ENCODE measurements at places on chromosomes 7 and 10.

DNA sequence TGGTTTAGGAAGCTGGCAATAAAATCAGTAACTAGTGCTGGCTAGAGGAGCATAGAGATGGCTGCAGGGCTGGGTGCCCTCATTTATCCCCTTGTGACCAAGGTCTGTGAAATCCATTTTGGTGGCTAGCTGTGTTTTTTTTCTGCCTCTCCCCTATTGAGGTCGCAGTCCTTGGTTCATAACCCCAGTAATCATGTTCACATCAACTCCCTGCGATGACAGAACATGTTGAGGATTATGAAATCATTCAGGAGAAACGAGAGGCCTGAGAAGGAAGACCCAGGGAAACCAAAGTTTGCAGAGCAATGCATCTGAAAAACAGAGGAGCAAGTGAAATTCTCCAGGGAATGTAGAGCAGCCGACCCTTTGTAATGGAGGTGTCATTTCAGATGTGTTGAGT lies 126.9 kb downstream of the TACC2 start:
- no peak for DNase-seq

- no peak for DNase-seq
Measured at GRCh38 chr7:90485734-90486316, 16.4 kb downstream of the PTTG1IP2 start.

- no peak for DNase-seq
Measured at GRCh38 chr10:31034098-31034909, 2.6 kb upstream of the ZNF438 start.

- DNase-seq, result no peak
Measured at GRCh38 chr7:22093001-22093400, 147.3 kb upstream of the CDCA7L start.

- DNase-seq, result no peak
Measured at GRCh38 chr10:44828508-44829142, 82.5 kb upstream of the TMEM72 start.

DNA sequence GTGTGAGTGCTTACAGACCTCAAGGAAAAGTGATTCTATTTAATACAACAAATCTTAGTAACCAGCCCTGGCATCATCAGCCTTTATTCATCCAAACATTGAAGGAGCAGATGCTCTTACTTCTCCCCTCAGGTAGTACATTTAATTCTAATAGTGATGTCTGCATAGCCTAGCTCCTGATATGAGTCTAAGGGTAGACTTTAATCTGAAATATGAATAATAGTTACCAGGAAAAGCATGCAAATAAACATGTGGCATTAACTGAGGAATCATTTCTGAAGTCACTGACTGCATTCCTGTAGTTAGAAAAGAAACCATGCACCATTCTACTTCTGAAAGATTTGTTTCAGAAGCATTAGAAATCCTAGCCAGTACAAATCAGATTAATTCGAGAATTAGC lies 25.7 kb upstream of the LMBR1 start:
- no peak for DNase-seq

GRCh38 chr7:100983451-100984187 lies 14.3 kb downstream of the MUC12 start:
- no peak for DNase-seq

GRCh38 chr7:44390701-44391100 lies 65.3 kb upstream of the CAMK2B start:
- no peak for DNase-seq

DNA sequence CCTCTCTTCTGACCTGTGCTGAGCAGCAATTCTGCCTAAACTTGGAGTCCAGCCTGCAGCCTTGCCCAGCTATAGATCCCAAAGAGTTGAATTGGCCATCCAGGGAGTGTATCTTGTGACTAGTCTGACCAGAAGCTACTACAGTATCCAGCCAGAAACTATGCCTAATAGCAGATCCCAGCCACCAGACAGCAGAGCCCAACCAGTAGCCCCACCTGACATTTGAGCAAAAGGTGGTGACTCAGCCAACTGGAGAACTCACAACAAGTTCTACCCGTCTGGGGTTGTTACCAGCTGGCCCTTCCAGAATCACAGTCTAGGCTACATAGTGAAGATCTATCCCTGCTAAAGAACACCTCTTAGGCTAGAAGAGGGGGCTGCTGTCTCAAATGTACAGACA lies 315.0 kb downstream of the CRPPA start:
- no peak for DNase-seq

DNA sequence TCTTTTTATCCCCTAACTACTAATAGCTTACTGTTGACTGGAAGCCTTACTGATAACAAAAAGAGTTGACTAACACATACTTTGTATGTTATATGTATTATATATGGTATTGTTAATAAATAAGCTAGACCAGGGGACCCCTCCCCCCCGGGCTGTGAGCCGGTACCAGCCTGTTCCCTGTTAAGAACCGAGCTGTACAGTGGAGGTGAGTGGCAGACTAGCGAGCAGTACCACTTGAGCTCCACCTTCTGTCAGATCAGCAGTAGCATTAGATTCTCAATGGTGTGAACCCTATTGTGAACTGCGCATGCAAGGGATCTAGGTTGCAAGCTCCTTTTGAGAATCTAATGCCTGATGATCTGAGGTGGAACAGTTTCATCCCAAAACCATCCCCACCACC lies 377.0 kb downstream of the IPMK start:
- no peak for DNase-seq

DNA sequence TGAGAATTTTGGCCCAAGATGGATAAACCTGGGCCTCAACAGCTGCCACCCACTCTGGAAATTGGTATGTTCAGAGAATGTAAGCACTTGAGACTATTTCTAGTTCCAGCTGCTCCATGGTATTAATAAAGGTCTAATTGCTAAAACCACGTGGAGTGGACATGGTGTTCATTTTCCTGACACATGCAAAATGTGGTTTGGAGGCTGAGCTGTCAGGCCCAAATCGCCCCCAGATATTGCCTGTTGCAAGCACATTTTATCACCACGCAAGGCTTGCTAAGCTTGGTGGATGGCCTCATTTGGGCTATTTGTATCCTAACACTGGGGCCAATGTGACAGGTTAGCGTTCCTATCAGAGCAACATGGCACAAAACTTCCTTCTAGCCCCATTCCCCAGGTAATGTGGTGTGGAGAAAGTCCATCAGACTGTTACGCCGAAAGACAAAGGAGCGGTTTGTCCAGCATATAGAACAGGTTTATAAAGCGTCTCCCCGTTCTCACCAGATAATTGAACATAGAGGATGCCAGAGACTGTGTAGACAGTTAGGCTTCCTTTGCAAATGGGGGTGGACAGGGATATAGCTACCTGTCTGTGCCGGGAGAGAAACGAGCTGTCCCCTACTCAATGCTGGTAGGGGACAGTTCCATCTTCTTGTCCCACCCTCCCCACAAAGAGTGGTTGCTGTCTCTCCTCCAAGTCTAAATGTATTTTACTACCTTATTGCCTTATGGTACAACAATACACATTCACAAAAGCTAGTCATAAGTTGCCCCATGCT lies 78.0 kb upstream of the ANKRD1 start:
- no peak for DNase-seq

DNA sequence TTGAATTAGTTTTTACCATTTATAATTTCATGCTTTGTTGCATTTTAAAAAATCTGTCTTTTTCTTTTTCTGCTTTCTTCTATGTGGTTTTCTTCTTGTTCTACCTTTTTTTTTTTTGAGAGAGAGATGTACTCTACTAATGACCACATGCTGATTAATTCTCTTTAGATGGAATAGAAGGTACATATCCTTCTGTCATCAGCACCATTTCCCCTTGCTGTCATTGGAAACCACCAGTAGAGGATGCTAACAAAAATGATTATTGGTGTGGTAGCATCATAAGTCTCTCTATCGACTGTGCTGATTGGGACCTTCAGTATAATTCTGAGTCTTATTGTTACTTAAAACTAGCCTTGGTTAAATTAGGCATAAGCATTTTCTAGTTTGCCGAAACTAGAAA lies 3.6 kb downstream of the ZEB1 start:
- DNase-seq, result no peak

DNA sequence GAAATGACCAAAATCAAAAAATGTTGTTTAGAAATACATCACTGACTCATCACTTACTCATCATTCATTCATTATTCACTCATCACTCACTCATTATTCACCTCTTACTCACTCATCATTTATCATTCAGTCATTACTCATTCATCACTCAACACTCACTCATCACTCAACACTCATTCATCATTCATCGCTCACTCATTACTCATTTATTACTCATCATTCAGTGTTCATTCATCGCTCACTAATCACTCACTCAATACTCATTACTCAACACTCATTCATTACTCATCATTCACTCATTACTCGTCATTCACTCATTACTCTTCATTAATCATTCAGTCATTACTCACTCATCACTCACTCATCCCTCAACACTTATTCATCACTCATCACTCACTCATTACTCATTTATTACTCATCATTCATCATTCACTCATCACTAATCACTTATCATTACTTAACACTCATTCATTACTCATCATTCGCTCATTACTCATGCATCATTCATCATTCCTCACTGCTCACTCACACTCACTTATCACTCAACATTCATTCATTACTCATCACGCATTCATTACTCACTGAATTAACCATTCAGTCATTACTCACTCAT lies 238.5 kb downstream of the ADARB2 start:
- DNase-seq, result no peak

DNA sequence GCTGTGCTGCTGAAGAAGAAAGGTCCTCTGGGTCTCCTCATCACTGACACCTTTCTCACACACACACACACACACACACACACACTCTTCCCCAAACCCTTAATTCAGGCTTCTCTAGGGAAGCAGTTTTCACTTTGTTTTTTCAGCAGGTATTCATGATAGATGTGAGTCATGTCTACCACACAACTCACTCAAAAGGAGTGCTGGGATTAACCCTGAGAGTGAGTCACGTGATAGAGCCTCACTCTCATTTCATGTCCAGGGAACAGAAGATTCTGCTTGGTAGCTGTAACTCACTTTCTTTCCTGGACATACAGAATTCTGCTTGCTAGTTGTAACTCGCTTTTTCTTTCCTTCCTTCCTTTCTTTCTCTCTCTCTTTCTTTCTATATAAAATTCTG lies 45.4 kb downstream of the VIM start:
- no peak for DNase-seq

- no peak for DNase-seq
Measured at GRCh38 chr7:22992874-22993840, 20.8 kb downstream of the HYCC1 start.

- DNase-seq, result no peak
Measured at GRCh38 chr10:20870834-20871233, 26.3 kb downstream of the NEBL start.

DNA sequence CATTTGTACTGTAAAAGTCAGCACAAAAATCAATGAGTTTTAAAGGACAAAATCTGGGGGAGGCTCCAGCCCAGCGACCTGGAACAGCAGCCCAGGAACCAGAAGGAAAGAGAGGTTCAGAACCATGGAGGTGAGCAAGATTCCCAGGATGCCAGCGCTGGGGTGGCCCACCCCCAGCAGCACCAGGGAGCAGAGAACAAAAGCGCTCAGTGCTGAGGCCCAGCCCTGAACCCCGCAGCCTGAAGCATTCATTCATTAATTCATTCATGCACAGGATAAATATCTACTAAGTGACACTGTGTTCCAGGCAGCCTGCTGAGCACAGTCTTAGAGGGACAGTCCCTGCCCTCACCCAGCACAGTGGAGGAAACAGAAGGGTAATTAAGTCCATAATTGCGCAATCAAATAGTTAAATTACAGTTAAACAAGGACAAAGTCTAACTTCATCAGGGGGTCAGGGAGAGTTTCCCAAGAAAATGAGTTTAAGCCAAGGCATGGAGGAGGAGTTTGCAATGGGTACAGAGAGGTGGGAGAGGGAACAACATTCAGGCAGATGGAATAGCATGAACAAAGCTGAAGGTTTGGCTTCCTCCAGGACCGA lies 202.3 kb downstream of the GRID1 start:
- DNase-seq, result no peak

DNA sequence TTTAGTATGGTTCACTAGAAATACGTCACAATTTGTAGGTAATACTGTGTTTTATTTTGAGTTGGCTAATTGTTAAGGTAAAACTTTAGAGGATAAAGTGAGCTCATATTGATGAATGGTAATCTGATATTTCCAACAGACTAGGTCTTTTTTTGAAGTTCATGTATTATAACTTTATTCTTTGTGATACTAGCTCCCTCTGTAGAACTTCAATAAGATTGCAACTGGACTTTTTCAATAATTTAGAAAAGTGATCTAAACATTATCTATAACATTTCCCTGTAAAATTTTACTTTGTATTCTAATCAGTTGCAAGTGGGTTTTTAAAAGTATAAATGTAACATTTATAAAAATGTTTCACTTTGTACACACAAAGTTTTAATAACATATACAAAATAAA lies 83.5 kb downstream of the ADK start:
- DNase-seq, result no peak

- no peak for DNase-seq
Measured at GRCh38 chr7:132298790-132299189, 277.5 kb downstream of the PLXNA4 start.

- DNase-seq, result no peak
Measured at GRCh38 chr7:2718296-2718965, 30.4 kb downstream of the AMZ1 start.

DNA sequence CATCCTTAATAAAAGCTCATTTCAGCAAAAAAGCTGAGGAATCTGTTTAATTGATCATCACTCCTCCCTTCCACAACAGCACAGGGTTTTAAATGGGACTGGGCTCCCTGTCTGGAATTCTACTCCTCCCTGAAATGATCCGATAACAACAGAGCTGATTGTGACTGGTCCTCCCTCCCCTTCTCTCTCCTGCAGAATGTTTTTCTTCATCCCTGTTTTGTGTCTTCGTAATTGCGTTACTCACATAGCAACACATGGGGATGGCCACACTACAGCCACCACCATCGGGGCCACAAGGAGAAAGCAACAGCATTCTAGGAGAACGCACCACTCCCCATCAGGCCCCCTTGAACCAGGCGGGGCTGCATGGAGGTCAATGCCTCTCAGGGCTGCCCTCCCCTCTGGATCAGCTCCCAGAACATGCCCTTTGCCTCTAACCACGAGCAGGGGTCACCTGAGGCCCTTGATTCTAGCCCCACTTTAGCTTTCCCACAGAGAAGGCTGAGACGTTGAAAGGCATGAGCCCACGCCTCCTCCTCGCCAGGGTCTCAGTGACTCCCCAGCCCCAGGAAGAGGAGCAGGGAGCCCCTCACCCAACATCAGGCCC lies 152.6 kb downstream of the PLXNA4 start:
- no peak for DNase-seq

DNA sequence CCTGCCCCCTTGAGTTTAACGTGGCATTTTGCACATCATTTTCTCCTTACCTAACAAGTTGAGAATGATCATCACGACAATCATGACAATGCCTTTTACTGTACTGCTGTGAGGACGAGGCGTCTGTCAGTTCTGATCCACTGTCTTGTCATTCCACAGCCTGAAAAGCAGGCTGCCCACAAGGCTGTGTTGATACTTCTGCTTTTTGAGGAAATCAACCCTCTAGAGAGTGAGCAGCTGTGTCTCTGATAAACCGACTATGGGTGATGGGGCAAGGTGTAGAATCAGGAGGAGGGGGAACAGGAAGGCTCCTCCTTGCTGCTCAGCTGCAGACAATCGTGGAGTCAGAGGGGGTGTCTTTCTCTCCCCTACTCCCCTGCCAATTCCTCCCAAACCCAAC lies 30.6 kb upstream of the C10orf120 start:
- no peak for DNase-seq
